ENCODE measurements at places on chromosomes 7 and 10.

DNA sequence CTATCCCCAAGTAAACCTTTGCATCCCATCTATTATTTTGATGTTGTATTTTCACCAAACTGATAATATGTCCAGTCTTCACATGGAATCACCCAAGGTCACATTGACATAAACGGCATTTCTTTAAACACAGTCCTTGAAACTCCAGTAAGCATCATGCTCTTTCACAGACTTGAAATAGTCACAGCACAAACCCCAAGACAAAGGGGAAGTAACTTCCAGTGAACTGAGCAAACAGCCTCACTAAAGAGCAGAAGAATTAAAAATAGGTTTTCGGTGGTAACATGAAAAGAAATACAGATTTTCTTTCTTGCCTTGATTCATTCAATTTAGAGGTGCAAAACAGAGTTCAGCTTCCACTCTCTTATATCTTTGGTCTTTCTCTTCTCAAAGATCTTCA lies 253.7 kb downstream of the SFMBT2 start:
- DNase-seq, result no peak

GRCh38 chr10:130301021-130301892 lies 165.1 kb downstream of the GLRX3 start:
- peak; percentile 78 for DNase-seq

GRCh38 chr10:33410096-33410859 lies 75.8 kb upstream of the NRP1 start:
- no peak for DNase-seq

DNA sequence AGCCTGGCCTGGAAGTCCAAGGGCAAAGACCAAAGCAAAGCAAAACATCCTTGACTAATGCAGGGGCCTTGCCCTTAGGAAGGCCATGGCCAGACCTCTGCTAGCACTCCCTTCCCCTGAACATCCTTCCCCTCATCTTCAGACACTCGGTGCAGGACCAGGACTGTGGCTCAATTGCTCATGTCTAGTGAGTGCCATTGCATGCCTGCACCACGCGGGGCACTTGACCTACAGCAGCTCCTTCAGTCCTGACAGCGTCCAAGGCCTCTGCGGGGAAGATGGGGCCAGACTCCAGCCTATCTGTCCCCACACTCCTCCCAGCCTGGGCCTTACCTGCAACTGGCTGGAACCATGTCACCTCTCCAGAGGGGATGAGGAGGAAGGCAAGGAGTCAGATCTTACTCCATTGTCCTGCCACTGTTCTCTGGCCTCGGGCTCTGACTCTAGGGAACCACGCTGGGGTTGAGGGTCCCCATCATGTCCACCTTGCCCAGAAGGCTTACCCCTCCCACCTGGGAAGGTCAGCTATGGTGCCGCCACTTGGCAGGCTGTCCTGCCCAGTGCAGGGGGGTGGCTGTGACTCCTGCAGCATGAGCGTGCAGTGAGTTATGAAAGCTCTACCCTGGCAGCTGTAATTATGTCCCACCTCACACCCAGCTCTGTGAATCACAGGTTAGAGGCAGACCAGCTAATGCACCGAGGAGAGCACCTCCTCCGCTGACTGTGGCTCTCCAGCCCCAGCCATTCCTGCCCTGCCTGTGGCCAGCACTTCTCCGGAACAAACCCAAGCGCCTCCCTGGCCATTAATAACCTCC lies 16.1 kb downstream of the DRGX start:
- no peak for DNase-seq

GRCh38 chr7:34109936-34110780 lies 204.8 kb downstream of the BMPER start:
- DNase-seq, result no peak

DNA sequence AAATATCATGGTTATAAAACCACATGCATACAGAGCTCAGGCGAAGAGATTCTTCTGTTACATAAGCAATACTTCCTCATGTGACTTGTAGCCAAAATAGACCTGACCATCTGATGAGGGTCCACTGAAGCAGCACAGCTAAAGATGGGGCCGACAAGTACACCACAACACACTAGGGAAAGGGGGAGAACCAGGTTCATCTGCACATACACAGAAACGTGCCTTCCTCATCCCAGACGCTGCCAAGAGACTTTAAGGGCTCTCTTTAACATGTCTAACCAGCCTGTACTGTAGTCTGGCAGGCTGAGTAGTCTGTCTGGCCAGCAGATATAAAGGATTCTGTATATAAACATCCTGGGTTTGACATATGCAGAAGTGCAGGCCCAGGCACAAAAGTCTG lies 30.3 kb downstream of the ERCC6 start:
- no peak for DNase-seq

- DNase-seq, result no peak
Observed at GRCh38 chr10:5540080-5540479, 15.3 kb downstream of the CALML3 start.

DNA sequence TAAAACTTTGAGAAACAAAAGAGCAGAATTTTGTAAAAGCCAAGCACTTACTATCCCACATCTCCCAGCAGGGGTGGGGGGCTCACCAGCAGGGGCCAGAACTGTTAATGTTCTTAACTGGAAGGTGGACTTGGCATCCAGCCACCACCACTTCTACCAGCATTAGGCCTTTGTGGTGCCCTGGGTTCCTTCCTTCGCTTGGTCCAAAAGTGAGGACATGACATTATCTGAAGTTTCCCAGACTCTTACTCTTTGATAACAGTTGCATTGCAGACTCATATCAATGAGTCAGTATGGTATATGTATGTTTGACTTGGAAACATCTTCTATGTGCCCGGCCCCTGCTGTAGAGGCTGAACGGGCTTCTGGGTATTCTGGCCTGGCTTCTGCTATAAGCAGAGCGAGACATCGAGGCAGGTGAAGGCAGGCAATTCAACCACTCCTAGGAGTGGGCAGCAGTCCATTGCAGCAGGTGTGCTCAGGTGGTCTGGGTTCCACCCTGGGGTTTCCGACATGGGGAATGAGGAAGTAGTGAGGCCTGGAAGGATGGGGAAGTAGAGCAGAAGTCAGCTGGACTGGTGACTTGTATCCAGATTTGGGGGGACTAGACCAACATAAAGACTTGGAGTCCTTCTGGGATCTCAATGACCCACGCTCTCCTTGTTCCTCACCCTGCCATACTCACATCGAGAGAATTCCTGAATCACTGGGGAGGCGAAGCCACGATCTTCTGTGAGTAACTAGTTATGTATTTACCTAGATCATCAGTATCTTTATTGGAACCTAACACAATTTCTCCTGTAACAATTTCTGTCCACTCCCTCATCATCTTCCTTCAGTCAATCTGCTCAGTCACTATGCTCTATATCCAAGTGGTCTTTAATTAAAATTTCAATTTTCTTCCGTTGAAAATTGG lies 4.1 kb downstream of the ZNF777 start:
- peak; percentile 30 for DNase-seq
